Stimulated activated CD8-positive, alpha-beta memory T cell treated with anti-CD3 and anti-CD28 coated beads, Interleukin-7, amount 100 ng/mL, for 1 hour (primary cell): ENCODE measurements at places on chromosomes 7 and 10.

DNA sequence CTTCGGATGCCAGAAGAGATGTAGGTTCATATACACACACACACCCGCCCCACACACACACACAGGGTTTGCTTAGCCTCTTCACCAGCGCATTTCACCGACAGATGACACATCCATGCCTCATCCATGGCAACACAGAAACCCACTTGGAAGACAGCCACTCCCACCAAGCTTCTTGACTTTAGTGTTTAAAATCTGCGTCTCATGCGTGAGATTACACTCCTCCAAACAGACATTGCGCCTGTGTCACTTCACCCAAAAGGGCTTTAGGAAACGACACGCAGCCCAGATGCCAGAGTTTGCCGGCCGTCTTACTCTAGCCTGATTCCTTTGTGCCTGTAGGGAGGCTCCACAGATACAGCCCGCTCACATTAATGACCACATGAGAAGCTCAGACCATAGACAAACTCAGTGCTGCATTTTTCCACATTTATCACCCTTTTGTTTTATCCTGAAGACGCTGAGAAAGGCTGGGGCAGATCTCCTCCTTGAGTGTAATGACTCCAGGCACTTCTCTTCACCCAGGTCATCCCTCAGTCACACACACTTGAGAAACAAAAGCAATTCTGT is 73.8 kb downstream of the DIP2C start:
- no peak for DNase-seq

DNA sequence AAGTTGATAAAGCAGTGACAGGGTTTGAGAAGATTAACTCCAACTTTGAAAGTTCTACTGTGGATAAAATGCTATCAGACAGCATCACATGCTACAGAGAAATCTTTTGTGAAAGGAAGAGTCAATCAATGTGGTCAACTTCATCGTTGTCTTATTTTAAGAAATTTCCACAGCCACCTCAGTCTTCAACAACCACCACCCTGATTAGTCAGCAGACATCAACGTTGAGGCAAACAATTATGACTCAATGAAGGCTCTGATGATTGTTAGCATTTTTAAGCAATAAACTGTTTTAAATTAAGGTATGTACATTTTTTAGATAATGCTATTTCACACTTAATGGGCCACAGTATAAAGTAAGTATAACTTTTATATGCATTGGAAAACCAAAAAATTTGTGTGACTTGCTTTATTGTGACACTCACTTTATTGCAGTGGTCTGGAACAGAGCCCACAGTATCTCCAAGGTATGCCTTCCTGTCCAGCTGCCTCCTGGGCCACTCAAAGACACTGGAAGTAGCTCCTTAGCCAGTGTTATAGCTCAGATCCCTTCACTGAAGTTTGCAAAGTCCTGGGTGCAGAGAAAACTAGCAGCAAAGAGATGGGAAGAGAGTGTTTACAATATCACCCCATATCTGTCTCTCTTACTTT is 293.1 kb downstream of the ARHGAP12 start:
- no peak for DNase-seq

DNA sequence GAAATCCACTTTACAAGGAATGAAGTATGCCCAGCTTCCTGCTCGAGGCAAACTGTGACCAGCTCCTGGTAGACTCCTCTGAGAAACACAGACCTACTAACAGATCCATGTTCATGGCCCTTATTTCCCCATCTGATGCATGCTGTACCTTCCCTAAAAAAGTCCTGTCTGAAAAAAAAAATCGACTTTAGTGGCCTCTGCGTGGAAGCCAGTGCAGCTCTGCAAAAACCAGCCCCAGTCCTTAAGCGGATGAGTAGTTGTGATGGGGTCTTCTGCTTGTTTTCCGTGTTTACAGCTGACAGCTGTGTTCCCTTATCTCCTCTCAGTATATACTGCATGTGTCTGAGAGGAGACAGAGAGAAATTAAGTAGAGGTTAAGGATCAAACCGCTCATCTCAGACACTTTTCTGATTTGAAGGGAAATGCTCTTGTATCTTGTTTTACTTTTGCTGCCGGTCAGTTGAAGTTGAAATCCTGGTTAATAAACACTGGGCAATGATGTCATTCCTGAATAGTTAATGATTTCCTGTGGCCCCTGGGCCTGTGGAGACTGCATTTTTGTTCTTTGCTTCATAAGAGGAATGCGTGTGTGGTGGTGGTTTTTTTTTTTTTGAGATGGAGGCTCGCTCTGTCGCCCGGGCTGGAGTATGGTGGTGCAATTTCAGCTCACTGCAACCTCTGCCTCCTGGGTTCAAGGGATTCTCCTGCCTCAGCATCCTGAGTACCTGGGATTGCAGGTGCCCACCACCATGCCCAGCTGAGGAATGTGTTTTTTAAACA is 67.6 kb downstream of the DOCK1 start:
- no peak for DNase-seq

- DNase-seq = no peak
Observed at GRCh38 chr10:26698909-26699308, 1.4 kb downstream of the PDSS1 start.

DNA sequence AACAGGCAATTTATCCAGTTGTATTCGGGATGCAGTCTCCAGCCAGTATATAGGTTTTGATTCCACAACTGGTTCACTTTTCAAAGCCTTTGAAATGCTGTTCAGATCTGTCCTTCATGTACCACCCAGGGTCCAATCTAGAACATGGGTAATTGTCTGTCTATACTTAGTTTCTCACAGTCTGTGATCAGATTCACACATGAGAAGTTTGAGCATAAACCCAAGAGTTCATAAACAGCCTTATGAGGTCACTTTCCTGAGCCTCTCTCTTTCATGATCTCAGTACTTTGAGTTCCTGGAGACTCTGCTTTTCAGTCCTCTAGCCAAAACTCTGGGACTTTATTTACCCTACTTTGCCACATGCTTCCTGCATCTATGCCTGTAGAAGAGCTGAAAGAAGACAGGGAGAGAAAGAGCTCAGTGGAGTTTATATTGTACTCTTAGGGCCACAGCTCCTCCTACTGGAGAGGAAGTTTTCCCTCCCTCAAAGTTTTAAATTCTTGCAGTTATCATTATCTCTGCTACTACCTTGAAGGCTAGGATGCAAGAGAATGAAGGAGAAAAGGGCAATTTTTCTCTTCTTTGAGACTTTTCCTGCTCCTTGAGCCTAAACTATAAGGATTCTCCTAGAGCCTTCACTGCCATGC is 172.0 kb downstream of the ZEB1 start:
- no peak for DNase-seq
